ENCODE measurements at places on chromosomes 1 and 21.
A peak's percentile ranks its signal among the peaks of the same experiment; 100 is the strongest.

DNA sequence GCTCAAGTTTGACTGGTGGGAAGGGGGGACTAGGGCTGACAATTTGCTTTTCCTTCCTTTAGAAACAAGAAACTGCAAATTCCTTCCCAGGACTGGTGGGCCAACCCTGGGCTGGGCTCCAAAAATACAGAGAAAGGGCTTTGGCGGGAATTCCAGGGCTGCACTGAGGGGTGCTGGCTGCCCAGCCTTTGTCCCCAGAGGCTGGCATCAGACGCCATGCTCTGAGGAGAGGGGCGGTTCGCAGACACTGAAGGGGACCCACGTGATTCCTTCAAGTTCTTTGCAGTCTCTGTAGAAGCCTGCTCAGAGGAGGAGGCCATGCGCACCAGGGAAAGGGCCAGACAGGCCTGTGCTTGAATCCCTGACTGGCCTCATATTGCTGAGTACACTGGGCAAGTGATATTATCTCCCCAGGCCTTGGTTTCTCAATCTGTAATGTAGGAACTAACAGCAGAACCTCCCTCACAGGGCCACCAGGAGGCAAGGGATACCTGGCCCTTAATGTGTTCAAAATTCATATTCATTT is 119.5 kb downstream of the EPHB2 start:
- peak; percentile 60 for DNase-seq

GRCh38 chr1:241857131-241857530 is 9.1 kb downstream of the EXO1 start:
- DNase-seq = no peak

GRCh38 chr1:18764362-18764761 is 95.1 kb downstream of the TAS1R2 start:
- DNase-seq = no peak

DNA sequence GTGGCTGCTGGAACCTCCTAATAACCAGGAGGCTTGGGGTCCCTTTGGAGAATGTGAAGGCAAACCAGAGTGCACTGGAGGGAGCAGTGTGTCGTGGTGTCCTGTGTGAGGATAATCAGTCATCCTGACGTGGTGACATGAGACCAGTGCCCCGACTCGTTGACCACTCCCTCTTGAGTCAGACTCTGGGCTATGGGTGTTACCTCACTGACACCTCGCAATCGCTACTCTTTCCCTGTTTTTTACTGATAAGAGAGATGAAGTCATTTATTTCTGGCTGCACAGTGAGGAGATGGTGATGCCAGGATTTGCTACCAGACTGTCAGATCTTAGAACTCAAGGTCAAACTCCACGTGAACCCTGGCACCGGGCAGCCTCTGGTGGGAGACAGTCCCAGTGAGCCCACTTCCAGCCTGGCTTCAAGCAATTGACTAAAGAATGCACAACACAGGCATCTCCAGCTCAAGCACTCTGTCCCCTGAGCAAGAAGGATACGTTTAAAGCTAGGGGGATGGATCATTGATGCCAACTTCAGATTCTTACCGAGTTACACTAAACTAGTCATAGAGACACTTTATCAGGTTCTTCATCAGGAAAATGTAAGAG is 30.3 kb downstream of the UBASH3A start:
- DNase-seq = no peak

DNA sequence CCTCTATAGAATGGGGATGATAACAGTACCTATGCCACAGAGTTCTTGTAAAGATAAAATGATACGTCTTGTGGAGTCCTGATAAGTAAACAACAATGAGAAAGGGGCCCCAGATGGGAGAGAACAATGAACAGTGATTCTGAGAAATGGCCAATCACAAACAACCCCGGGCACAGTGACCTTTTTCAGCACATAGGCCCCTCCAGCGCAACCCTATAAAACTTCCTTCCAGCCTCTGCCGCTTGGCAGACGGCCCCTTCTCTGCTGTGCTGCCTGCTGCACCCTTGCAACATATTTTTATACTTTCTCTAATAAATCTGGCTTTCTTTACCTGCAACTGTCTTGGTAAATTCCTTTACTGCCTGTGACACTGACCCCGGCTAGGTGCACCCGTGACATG is 8.9 kb downstream of the RCAN1 start:
- DNase-seq = peak; percentile 86

DNA sequence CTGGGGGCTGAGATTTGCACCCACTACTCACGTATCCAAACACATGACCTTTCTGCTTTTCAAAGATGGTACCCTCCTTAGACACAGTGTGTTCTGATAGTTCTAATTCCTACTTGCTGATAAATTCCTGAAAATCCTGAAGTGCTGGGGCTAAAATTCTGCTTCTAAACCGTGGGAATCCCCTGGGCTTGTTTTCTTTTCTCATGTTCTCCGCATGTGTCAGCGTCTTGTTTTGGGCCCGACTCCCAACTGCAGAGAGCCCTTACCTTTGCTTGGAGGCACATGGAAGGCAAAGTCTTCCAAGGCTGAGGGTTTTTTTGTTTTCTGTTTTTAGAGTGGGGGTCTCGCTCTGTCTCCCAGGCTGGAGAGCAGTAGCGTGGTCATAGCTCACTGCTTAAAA is 27.2 kb downstream of the PSMG1 start:
- DNase-seq = no peak

DNA sequence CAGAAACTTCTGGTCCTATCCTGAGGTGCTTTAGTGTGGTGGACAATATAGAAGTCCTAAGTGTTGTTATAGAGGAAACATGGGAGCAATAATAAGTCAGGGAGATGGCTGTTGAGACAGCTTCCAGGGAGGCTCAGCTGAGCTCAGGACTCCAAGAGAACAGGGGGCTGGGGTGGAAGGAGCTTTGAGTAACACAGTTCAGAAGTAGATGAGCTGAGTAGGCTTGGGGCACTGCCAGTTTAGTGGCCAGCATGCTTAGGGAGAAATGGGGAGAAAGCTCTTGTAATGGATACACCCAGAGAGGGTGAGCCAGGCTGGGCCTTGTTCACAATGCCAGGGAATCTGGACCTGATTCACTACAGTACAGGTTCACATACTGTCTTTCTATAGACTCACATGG is 201.6 kb downstream of the DAB1 start:
- no peak for DNase-seq

DNA sequence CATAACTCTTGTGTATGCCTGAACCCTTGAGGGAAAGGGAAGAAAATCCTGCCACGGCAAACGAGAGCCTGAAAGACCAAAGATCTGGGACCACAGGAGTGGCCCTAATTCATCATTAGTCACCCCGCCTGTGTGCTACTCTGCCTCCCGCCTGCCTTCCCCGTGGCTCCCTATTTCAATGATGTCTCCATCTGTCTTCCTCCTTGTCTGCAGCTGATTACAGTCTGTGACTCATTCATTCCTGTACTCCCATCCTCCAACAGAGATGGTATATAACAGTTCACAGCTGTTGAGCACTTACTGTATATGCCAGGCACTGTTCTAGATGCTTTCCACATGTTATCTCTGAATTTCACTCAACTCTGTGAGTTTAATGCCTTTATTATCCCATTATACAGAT is 96.6 kb downstream of the SEC16B start:
- no peak for DNase-seq
